Head of caudate nucleus (tissue), 42 donors: ENCODE measurements at places on chromosomes 11 and 22.

- DNase-seq, result no peak
Measured at GRCh38 chr11:125082611-125083311, 19.7 kb downstream of the SLC37A2 start.

DNA sequence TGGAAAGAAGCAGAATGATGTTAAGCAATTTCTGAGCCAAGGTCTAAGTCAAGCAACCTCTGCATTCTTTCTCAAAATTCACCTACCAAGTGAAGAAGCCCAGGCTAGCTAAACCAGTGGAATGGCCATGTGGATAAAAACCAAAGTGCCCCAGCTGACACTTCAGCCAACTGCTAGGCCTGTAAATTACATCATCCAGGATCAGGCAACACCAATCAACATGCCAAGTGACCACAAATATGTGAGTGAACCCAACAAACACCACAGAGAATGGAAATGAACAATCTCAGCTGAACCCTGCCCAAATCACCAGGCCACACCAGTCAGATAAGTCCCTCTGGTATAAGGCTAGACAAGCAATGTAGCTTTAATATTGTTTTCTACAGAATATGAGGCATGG, 25.1 kb upstream of the FJX1 start:
- DNase-seq, result no peak

DNA sequence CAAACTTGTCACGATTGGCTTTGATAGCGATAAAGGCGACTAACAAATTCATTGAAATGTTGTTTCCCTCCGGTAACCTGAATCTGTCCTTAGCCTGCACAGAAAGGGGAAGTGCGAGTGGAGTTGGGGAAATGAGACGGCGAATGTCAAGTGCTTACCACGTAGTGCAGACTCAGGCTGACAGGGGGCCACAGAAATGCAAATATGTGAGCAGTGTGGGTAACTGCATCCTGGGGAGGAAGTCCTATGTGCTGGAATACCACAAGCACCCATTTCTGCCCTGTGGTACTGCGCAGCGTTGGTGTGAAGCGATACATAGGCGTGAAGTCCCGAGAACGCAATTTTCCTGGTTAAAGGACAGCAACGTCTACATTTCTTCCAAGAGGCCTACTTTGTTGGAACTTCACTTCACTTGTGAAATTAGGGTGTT, 869 bp upstream of the EIF4ENIF1 start:
- peak; percentile 40 for DNase-seq

- DNase-seq, result no peak
Measured at GRCh38 chr11:118988280-118988679, 9.7 kb upstream of the CENATAC start.

DNA sequence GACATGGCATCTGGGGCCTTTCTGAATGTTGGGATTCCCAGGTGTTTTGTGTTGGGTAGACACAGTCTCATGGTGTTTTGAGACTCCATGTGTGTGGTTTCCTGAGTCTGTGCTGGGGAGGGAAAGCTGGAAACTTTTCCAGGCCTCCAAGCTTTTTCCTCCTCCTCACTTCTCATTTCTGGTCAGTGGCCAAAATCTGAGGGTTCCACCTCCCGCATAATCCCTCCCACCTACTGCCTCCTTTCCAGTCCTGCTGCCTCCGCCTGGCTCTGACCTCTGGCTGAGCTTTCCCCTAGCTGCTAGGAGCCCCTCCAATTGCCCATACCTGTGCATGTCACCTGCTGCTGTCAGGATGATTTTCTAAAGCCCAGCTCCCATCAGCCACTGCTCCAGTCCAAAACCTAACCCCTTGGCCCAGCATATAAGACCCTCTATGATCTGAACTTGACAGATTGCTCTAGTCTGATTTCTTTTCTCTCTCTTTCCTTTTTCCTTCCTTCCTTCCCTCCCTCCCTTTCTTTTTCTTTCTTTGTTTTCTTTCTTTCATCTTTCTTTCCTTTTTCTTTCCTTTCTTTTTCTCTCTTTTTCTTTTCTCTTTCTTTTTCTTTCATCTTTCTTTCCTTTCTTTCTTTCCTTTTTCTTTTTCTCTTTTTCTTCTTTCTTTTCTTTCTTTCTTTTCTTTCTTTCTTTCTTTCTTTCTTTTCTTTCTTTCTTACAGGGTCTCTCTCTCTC, 51.4 kb upstream of the NECTIN1 start:
- DNase-seq, result no peak

GRCh38 chr11:15222777-15223176, 108.1 kb downstream of the INSC start:
- DNase-seq, result no peak

DNA sequence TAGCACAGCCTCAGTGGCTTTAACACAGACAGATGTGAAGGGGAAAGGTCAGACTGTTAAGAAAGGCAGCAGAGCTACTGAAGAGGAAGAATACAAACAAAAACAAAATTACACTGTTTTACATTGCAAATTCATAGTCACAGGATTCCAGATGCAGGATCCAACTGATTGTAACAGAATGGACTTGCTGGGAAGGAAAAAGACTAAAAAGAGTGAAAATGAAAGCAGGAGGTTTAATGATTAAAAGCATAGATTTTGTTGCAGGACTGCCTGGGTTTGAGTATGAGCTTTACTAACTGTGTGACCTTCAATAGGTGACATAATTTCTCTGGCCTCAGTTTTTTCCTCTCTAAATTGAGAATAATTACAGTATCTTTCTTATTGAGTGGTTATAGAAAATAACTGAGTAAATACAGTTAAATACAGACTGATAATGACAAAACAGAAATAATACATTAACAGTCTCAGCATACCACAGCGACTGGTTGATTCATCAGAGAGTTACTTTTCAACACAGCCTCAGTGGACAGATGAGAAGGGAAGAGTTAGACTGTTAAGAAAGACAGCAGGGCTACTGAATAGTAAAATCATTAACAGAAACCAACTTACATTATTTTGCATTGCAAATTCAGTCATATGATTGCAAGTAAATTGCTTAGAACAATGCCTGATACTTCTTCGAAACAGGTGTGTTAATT, 704.2 kb upstream of the TENM4 start:
- DNase-seq, result no peak
